ENCODE measurements at places on chromosomes 6 and 20. TPM values are rescaled to one million over a fixed set of nuclear protein-coding genes. Genes with fewer than 3 reads are reported as not detected.

GRCh38 chr20:25459916-25460535 lies 52.6 kb downstream of the GINS1 start:
- DNase-seq: no peak

DNA sequence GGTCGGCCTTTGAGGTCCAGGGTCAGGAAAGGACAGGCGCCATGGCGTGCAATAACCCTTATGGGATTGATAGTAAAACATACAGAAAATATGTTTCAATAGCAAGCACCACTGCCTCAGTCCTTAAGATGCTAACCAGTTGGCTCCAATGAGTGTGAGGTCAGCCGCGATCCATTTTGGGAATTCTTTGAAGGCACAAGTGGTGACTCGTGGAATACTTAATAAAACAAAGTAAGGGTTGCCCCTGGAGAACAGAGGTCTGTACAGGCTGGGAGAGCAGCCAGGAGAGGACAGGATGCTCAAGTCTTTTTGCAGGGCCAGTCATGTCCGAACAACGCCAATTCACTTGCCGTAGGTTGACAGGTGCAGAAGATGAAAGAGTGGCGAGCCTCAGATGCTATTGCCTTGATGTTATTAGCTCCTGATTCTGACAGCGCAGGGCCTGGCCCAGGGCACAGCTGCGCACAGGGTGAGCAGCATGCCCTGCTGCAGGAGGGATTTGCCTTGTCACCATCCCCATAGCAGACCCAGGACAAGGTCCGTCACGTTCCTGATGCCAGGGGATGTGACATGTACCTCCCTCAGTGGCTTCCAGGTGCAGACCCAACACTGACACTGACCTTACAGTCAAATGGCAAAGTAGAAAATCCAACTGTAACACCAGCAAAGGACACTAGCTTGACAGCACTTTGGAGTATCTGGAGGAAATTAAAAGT lies 21.8 kb downstream of the SYNDIG1 start:
- DNase-seq: no peak

DNA sequence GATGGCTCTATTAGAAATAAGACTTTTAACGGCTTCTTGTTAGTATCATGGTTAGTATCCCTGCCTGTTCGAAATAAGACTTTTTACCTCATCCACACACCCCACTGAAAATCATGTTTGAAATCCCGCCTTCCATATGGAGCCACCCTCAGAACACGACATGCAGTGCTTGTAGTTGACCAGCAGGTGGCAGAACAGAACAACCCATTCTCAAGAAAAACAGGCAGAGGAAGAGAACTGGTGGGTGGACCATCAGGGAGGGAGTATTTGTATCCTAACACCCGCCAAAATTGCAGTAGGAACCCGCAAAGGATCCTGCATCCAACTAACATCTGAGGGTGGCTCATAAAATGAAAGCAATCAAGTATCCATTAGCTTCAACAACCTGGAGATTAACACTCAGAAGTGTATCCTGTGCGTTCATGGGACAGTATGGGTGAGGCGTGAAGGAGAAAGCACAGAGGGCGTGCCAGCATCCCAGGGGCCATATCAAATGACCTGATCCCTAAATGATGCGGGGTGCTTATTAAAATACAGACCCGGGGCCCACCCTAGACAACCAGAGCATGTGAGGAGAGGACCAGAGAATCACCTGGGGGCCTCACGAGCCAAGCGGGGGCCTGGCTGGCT lies 89.6 kb upstream of the NHSL1 start:
- peak; percentile 45 for DNase-seq

GRCh38 chr6:168537540-168537884 lies 96.5 kb downstream of the SMOC2 start:
- no peak for DNase-seq

DNA sequence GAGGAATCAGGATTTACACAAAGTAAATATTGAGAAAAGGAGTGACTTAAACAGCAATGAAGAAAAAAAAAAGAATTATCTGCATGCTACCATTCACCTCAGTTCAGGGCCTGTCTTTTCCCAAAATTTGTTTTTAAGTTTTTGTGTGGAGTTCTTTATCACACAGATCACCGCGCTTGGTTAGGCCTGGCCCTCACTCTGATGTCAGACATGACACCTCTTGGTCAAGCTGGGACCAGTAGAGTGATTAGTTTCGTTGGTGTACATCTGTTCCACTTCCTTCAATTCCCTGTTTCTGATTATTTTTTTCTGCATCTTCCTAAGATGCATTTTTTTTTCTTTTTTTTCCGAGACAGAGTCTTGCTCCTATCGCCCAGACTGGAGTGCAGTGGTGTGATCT lies 34.9 kb upstream of the HIVEP1 start:
- DNase-seq: no peak

- no peak for DNase-seq
Measured at GRCh38 chr20:3981132-3981452, 34.3 kb downstream of the RNF24 start.

DNA sequence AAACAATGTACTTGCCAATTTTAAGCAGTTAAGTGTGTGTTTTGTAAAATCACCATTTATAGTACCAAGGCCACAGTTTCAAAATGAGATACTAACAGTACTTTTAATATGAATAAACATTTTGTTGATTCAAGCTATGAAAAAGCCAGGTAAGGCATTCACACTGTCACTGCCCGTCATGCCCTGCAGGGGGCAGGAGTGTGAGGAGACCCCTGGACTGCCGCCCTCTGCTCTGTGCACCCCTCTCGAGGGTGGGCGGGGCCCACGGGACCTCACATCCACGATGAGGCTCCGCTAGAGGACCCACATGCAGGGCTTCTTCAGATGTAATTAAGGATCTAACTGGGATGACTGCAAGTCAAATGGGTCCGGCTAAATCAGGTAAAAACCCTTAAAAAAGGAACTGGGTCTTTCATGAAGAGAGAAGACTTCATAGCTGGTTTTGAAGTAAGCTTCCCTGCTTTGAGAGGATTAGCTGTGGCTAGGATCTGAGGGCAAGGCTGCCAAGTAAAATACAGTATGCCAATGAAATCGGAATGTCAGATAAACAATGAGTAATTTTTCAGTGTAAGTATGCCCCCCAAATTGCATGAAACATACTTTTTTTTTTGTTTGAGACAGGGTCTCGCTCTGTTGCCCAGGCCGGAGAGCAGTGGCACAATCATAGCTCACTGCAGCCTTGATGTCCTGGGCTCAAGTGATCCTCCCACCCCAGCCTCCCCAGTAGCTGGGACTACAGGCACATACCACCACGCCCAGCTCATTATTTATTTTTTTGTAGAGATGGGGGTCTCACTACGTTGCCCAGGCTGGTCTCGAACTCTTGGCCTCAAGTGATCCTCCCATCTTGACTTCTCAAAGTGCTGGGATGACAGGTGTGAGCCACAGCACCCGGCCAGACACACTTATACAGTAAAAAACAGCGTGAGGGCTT lies 18.7 kb downstream of the DIDO1 start:
- DNase-seq: no peak

- DNase-seq: peak; percentile 31
Measured at GRCh38 chr6:28251661-28252008, 434 bp downstream of the ZKSCAN4 start.

- DNase-seq: no peak
Measured at GRCh38 chr20:20230741-20231140, 137.2 kb upstream of the INSM1 start.

- DNase-seq: no peak
Measured at GRCh38 chr6:79946272-79947190, 822 bp downstream of the ELOVL4 start.

The PPP1R14C gene
- total RNA-seq: 123 TPM

The ACTR5 gene
- total RNA-seq: 3.2 TPM

Measured in left ventricle myocardium superior (tissue), 1 donor.